ENCODE measurements at places on chromosomes 13 and 19. TPM values are rescaled to one million over a fixed set of nuclear protein-coding genes. Genes with fewer than 3 reads are reported as not detected.

The JSRP1 gene
- 1.2 TPM for total RNA-seq

The TNNI3 gene
- 7.7 TPM for total RNA-seq

The TEKTIP1 gene
- total RNA-seq: not detected

The PRDX2 gene
- total RNA-seq: 0.41 TPM

The PRSS57 gene
- 0.13 TPM for total RNA-seq

The WDR18 gene
- 40.6 TPM for total RNA-seq

The CACNG8 gene
- 1.2 TPM for total RNA-seq

The F2RL3 gene
- not detected for total RNA-seq

The NEK5 gene
- not detected for total RNA-seq

The CLIP3 gene
- total RNA-seq: 0.96 TPM

The HNRNPL gene
- total RNA-seq: 350 TPM

The CCDC8 gene
- not detected for total RNA-seq

The KBTBD6 gene
- total RNA-seq: 4.6 TPM

The IFNL3 gene
- total RNA-seq: not detected

The PROZ gene
- not detected for total RNA-seq

Measured in A549 treated with CpdA at 1 μM for 4 hours (cell line).